ENCODE measurements at places on chromosomes 12 and 14.

- DNase-seq: no peak
These were observed 338.0 kb upstream of the FLRT2 start for GRCh38 chr14:85191986-85192385.

DNA sequence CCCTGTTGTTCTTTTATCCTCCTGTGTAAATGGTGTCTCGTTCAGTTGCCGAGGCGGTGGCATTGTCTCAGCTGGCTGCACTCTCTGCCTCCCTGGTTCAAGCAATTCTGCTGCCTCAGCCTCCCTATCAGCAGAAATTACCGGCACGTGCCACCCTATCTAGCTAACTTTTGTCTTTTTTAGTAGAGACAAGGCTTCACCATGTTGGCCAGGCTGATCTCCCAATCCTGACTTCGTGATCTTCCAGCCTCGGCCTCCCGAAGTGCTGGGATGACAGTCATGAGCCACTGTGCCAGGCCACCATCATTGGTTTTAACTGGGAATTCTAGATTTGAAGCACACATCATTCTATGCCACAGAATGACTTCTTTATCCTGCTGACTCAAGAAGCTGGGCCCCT, 175.3 kb upstream of the ALG10B start:
- no peak for DNase-seq

- no peak for DNase-seq
These were observed 121.3 kb downstream of the TBX3 start for GRCh38 chr12:114562654-114563053.

DNA sequence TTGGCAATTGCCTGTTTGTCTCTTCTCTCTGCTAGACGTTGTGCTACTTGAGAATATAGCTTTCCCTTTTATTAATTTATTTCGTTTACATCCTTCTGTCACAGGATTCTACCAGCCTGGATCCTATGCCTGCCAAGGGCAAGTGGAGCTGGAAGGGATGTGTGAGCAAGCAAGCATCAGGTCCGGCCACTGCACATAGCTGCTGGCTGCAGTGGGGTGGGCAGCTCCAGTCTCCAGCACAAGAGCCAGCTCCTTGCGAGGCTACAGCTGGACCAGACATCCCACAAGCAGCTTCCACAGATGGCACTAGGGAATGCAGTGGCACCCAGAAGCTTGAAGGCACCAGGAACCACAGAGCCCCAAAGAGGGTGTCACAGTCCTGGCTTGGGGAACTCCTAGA, 225.0 kb downstream of the KCNC2 start:
- DNase-seq: no peak

- no peak for DNase-seq
These were observed 4.8 kb downstream of the TOGARAM1 start for GRCh38 chr14:44966601-44967336.

DNA sequence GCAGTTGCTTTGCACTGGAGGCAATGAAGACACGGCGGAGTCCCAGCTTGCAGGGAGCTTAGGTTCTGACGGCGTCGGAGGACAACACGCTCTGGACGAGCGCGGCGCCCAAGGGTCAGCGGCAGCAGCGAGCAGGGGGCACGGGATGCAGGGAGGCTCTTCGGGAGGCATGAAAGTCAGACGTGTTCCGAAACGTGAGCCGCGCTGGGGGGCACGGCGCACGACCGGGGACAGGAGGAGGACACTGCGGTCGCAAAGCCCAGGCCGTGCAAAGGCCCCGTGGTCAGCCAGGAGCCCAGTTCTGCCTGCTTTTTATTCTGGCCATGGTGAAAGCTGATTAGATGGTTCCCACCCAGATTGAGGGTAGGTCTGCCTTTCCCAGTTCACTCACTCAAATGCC, 294.6 kb downstream of the SNAPC1 start:
- DNase-seq: no peak

- no peak for DNase-seq
These were observed 88.9 kb downstream of the RIMBP2 start for GRCh38 chr12:130627175-130627574.

DNA sequence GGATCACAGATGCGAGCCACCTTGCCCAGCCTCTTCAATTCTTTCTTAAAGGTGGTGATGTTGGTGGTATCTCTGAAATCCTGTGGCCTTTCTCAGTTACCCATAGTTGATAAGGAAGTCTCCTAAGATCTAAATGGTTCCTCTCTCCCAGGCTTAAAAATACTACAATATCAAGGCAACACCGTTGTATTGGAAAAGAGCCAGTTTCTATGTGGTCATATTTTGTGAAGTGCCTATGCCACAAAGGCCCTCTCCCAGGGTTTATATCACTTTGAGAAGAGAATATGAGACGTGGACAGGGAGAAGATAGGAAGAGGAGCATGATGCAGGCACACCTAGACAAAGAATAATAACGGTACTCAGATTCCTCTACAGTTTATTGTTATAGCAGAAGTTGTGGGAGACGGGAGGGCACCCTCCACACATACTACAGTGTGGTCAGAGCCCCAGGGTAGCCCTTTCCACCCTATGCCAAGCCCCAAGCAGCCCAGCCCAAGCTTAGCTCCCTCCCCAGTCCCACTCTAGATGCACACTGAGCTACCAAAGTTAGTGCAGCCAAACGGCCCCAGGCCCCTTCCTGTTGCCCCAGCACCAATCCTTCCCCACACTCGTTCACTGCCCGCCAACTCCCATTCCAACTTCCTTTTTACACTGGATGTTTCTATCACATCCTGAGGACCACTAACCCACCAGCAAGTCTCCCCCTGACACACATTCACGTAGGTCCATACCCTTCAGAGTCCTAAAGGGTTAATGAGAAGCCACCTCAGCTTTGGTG, 8.3 kb downstream of the NDRG2 start:
- no peak for DNase-seq

DNA sequence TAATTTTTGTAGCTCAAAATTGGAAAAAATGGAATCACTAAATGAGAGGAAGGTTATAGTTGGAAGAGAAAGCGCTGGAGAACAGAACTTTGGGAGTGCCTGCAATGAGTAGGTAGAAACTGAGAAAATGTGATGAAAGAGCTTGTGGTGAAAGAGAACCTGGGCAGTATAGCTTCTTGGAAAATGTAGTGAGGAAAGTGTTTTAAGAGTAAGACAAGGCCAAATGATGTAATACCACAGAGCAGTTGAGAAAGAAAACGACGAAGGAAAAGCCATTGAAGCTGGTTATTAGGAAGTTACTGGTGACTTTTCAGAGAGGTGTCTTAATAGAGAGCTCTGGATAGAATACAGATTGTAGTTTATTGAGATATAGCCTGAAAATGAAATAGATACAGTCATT, 255.3 kb downstream of the AEBP2 start:
- DNase-seq: no peak

DNA sequence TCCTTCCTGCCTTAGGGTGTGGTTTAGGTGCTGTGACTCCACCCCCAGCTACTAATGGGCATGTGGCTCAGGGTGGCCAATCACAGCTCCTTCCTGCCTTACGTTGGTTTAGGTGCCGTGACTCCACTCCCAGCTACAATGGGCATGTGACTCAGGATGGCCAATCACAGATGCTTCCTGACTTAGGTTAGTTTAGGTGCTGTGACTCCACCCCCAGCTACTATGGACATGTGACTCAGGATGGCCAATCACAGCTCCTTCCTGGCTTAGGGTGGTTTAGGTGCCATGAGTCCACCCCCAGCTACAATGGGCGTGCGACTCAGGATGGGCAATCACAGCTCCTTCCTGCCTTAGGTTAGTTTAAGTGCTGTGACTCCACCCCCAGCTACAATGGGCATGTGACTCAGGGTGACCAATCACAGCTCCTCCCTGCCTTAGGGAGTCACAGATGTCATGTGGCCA, 163.9 kb downstream of the TBX5 start:
- no peak for DNase-seq

GRCh38 chr12:13147688-13148484, 44.4 kb upstream of the GSG1 start:
- DNase-seq: no peak

DNA sequence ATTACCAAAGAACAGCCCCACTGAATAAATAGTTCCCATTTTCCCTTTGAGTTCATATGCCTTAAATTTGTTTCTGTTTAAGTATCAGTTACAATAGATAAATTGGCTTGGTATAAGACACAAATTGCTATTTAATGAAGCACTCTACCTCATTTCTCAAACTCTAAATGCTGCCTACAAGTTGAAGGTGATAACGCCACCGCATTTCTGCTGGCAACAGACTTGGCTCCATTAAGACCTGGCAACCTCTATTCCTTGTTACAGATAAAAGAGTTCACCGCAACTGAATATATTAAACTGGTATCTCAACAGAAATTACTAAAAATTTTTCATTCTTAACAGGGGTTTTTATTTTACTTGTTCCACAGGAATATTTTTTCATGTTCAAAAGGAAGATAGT, 35.6 kb downstream of the GXYLT1 start:
- no peak for DNase-seq

DNA sequence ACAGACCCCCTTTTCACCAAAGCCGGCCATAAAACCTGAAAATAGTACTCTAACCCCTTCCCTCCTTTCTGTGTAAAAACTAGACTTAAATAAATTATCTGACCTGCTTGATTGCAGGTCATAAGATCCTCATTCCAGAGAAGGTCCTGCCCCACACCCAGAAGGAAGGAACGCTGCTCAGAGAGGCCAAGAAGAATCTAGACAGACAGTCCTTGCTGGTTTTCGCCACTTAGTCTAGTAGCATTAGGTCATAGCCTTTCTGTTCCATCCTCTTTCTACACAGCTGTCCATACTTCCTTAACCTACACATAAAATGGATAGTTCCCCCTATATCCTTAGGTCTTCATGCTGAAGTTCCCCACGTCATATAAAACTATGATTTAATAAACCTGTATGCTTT, 83.7 kb upstream of the IGF1 start:
- DNase-seq: no peak

DNA sequence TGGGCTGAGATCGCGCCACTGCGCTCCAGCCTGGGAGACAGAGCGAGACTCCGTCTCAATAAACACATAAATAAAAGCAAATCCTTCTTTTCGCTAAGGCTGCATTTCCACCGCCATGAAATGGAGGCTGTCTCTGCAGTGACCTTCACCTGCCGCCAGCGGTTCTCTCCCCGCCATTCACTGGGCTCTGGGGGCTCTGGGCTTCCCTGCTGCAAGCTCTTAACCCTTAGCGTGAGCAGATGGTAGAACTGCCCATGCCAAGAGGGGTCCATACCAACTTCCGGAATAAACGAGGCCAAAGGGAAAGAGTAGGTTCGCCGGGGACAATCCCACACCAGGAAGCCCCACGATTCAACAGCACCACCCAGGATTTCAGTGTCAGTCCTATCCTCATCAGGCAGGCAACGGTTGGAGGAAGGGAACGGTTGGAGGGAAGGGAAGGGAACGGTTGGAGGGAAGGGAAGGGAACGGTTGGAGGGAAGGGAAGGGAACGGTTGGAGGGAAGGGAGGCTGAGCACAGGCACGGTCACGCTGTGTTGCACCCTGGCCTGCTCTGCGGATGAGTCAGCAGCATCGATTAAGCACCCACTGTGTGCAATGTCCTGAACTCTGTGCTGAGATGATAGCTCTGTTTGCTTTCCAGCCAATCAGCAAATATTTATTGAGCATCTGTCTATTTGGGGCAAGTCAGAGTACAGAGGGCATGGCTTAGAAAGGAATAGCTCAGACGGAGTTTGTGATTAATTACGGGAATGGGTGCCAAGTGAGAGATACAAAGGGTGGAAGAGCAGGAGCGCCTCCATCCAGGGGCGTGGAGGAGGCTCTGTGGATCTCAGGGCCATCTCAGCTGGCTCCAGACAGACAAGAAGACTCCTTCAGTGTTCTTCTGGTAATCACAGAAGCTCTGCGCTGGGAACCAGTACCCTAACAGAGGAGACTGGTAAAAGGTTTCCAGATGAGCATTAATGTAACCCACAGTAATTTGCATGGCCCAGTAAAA, 77.9 kb downstream of the NINJ2 start:
- DNase-seq: no peak

- no peak for DNase-seq
These were observed 86.4 kb downstream of the EML1 start for GRCh38 chr14:99879401-99880295.

- no peak for DNase-seq
These were observed 29.8 kb downstream of the NCOR2 start for GRCh38 chr12:124537525-124538193.

GRCh38 chr12:102596031-102596430, 115.7 kb upstream of the IGF1 start:
- no peak for DNase-seq

DNA sequence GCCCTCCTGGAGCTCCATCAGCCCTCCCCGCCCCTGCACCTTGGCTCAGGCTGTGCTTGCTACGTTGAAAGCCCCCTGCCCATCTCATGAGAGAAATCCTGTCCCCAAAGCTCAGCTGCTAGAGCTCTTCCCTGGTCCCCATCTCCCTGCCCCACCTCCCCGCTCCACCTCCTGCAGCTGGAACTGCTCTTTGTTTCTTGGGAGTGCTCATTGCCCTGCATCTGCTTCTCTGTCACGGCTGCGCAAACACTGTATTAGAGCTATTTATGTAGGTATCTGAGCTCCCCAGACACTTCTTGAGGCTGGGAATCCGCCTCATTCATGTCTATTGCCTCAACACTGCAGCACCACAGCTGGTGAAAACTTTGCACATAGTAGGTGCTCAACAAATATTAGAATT, 32.8 kb upstream of the PRIMA1 start:
- no peak for DNase-seq

DNA sequence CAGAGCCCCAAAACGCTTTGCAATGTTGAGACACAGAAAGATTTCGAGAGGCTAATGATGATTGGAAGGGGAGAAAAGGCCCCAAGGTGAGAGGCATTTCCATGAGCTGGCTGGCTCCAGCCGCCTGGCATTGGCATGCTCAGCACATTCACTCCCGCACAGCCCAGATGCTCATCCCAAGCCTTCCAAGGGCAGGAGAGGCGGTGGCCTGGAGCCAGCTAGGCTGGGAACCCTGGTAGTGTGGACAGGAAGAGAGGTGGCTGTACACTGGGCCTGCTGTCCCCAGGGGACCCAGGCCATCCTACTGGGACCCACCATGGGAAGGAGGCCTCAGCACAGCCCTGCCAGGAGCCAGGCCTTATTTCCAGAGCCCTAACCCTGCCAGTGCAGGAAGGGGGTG, 72.2 kb downstream of the SPTB start:
- no peak for DNase-seq

GRCh38 chr12:1019283-1019682, 28.3 kb downstream of the ERC1 start:
- DNase-seq: no peak

GRCh38 chr12:4849115-4849541, 60.6 kb upstream of the KCNA1 start:
- no peak for DNase-seq
